NCI-H187 treated with DMSO at 0.1 percent for 48 hours (cell line): ENCODE measurements at places on chromosomes 7 and 10.

DNA sequence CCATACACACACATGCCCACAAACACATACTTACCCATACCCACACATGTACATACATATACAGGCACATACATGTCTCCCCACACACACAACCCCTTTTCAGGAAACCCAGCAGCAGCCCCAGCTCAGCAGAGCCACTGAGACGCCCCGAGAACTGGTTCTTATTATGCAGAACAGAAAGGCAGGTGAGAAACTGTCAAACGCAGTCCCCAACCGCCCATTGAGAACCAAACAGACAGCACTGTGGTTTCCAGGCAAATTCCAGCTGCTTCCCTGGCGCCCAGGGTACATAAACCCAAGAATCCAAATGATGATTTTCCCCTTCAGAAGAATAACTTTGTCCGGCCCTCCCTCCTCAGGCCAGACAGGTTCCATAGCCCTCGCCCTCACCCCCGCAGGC, 366.6 kb upstream of the ZMIZ1 start:
- DNase-seq: no peak

DNA sequence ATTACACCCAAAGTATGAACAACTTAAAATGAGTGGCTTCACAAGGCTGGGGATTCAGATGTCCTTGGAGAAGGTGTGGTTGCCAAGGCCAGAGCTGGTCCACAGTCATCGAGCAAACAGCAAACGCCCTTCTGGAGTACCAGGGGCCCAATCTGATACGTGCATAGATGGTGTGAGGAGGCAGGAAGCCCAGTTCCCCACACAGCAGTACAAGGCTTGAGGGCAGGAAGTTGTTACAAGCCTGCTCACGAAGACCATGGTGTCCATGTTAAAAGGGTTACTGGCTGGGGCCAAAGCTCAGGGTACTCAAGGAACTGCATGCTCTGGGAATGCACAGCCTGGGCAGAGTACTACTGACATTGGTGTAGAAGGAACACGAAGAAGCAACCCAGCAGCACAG, 4.6 kb upstream of the ANKRD26 start:
- no peak for DNase-seq

DNA sequence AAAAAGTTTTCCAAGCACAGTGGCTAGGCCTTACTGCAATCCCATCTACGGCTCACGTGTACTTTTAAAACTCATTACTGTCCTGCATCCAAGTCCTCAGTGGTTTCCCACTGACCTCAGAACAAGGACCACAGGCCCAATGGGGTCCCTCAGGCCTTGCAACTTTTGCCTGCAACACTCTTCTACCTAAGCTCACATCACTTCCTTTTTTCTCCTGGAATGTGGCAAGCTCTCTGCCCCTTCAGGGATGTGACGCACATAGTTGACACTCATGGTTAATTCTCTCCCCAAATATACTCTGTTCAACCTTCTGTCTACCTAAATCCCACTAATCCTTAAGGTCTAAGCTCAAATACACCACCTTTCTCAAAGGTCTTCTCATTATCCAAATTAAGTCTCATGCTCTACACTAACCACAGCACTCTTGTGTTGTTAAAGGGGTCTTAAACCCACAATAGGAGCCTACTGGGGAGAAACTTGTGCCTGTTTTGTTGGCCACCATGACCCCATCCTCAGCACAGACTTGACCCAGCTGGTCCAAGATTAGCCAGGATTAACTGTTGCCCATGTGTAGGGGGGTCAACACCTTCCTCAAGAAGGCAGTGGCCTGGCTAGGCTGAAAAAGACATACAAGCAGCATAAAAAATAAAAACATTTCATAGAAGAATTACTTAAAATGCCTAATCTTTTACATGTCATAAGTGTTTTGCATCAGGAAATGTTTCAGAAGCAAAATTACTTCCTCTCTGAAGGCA, 15.2 kb downstream of the HNRNPF start:
- DNase-seq: no peak

DNA sequence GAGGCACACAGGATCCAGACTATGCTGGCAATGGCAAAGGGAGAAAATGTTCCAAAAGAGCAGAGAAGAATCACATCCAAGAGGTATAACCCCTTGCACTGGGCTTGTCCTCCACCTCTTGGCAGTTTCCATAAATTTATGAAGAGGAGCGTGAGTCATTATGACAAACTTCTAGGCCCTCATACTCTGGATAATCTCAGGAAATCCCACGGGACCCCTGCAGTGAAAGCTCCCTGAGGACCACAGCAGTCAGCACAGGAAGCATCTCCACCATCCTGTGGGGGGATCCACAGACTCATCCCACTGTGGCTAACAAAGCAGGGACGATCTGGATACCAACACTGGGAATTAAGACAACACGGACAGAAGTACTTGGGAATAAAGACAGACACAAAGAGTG, 30.3 kb upstream of the GPAM start:
- DNase-seq: no peak

GRCh38 chr7:129163875-129164544, 19.5 kb downstream of the TSPAN33 start:
- DNase-seq: no peak

DNA sequence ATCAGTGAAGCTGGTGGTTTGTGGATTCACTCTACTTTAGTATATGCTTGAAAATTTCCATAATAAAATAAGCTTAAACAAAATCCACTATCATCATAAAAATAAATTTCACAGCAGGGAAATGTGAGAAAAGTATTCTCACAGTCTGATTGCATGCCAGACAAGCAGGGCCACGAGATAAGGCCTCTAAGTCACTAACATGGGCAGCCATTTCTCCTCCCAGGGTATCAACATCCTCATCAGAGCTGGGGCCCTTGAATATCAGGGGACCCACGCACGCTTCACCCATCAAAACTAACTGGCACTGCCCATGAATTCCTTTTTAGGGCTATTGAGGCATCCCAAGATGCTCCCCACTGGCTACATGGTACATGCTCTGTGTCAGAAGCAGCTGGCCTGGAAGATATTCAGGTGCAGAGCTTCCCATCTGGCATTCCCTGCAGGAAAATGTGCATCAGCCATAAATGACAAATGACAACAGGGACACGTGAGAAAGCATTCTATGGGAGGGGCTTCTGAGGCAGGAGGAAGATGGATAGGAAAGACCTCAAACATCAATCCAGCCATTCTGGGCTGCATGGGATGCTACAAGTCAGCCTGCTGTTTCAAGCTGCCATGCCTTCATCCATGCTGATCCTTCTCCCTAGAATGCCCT, 17.4 kb downstream of the CCDC6 start:
- no peak for DNase-seq

- no peak for DNase-seq
Measured at GRCh38 chr7:14340393-14341074, 351.1 kb upstream of the ETV1 start.

GRCh38 chr7:141575654-141576448, 24.6 kb downstream of the AGK start:
- no peak for DNase-seq

GRCh38 chr10:66265398-66265797, 660.4 kb upstream of the LRRTM3 start:
- no peak for DNase-seq

DNA sequence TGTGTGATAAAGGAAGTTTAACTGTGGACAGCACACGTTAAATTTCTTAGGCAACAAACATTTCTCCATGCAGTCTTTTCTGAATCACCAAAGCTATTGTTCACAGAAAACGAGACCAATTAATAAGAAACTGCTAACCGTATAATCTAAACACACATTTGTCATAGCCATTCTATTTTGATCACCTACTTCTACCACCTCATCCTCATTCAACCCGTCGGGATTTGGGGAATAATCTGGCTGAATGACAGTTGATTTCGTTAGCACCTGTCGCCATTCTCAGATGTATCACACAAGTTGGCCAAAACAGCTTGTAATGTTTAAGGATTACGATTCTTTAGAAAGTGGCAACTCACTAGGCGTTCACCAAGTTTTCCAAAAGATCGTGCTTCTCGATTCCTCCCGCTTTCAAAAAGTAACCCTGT, 1.2 kb downstream of the EZH2 start:
- DNase-seq: no peak

DNA sequence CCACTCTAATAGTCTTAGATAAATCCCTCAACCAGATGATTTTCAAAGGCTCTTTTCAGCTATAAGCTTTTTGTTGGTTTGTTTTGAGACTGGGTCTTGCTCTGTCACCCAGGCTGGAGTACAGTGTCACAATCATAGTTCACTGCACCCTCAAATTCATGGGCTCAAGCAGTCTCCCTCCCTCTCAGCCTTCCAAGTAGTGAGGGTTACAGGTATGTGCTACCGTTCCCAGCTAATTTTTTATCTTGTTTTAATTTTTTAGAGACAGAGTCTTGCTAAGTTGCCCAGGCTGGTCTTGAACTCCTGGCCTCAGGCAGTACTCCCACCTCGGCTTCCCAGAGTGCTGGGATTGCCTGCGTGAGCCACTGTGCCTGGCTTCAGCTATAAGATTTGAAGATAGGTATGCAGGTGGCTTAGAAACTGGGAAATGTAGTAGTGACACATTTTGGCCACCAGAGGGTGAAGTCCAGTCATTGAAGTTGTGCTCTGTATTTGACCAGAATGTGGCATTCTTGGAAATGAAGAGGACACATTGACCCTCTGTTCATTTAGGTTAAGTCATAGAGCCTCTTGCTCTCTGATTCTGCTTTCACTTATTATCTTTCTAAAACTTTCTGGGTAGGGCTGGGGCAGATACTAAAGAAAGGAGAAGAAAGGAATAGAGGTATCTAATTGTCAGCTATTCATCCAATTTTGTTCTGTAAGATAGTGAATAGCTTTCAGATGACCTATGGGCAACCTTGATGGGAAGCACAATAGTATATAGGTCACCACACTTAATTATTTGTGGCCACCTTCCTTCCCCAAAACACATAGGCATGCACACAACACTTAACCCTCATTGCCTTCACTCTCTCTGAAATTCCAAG, 36.0 kb downstream of the R3HCC1L start:
- DNase-seq: no peak

GRCh38 chr10:17033529-17034260, 95.9 kb downstream of the CUBN start:
- DNase-seq: no peak

DNA sequence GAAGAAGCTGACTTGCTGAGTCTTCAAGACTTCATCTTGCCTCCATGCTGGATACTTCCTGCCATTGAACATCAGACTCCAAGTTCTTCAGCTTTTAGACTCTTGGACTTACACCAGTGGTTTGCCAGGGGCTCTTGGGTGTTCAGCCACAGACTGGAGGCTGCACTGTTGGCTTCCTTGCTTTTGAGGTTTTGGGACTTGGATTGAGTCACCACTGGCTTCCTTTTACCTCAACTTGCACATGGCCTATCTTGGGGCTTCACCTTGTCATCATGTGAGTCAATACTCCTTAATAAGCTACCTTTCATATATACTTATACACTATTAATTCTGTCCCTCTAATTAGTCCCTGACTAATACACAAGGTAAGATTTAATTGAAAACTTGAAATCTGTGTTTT, 361.7 kb upstream of the SEMA3C start:
- no peak for DNase-seq

GRCh38 chr10:35386594-35387174, 50.4 kb downstream of the CCNY start:
- DNase-seq: no peak

- no peak for DNase-seq
Measured at GRCh38 chr10:21173802-21174714, 276.9 kb upstream of the NEBL start.

DNA sequence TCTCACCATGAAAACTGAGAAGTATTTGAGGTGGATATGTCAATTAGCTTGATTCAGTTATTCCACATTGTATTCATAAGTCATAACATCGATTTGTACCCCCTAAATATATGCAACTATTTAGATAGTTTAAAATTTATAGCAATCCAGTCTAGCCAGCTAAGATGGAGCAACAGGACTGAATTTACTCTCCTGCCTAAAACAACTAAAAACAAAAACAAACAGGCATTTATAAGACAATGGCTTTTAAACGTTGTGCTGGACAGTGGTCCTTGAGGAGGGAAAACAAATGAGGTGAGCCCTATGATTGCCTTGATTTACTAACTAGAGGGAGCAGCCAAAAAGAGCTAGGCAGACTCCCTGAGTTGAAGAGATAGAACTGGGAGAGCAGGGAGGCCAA, 814 bp upstream of the GPAM start:
- no peak for DNase-seq

DNA sequence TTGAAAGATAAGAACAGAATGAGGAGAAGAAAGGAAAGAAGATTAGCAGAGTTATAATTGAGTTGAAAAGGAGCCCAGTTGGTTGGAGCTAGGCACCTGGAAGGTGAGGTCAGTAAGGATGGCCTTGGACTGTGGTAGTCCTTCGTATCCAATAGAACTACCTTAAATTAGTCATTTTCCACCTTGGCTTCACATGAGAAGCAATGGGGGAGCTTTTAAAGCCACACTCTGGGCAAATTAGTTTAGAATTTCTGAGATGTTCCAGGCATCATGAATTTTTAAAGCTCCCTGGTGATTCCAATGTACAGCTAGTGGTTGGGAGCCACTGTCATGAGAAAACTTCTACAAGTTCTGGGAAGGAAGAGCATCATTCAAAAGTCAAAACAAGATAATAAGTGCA, 27.3 kb upstream of the CYP3A5 start:
- DNase-seq: no peak

- no peak for DNase-seq
Measured at GRCh38 chr7:40887099-40887498, 752.3 kb downstream of the SUGCT start.

DNA sequence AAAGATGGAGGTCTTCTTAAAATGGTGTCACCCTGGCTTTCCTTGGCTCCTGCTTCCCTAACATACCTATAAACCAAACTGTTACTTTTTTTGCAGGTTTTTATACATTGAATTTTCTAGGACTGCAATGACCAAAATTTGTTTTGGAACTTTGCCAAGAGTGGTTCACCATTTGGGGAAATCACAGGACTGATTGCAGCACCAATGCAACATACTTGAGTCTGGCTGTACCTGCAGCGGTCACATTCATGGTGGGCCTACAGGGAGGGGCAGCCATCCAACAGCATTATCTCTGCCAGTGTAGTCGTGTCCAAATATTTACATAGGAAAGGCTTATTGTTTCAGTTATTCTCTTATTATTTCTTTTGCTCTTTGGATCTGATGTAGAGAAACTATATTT, 69.0 kb downstream of the HACD1 start:
- DNase-seq: no peak
